Omental fat pad (tissue), 4 donors: ENCODE measurements at places on chromosomes 16 and 17.

GRCh38 chr16:83977056-83977815, 9.2 kb downstream of the NECAB2 start:
- DNase-seq, result no peak

DNA sequence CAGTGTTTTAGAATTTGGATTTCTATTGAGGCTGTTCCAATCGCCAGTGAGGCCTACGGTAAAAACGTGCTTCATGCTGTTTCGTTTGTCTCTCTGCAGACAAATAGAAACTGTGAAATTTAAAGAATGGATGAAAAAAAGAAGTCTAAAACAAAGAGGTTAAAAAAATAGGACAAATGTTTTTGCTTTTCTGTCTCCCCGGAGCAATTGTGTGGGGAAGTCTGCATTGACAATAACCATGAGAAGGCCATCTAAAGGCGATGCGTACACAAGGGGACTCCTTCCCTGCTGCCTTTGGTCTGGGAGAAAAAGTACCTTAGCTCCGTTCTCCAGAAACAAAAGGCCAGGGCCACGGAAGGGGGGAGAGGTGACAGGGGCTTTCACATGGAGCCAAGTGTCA, 4.6 kb upstream of the ZFHX3 start:
- no peak for DNase-seq

- DNase-seq, result no peak
Observed at GRCh38 chr17:9383826-9384225, 191.8 kb downstream of the STX8 start.

GRCh38 chr16:89325861-89326471, 108.5 kb downstream of the ZNF778 start:
- DNase-seq, result no peak

- DNase-seq, result no peak
Observed at GRCh38 chr17:72092710-72093322, 28.0 kb upstream of the SOX9 start.

GRCh38 chr17:49574323-49574781, 1.3 kb upstream of the NXPH3 start:
- DNase-seq, result no peak

DNA sequence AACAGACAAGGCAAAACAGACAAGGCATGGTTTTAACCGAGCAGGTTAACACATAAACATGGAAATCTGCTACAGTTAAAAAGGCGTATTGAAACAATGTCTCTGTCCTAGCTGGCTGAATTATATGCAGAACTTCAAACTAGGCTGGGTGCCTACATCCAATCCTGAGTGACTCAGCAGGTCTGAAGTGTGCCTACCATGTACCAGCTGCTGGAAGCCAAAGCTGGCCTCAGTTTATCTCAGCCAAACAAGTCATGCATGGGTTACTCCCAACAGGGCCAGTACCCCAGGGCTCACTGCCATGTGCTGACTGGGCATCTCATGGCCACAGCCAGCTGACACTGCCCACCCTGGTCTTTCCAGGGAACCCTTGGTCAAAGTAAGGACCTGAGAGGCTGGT, 4.0 kb downstream of the C1QBP start:
- no peak for DNase-seq

- no peak for DNase-seq
Observed at GRCh38 chr16:59236804-59237458, 502.8 kb upstream of the GOT2 start.

GRCh38 chr16:64478252-64478906, 643.5 kb downstream of the CDH11 start:
- no peak for DNase-seq

DNA sequence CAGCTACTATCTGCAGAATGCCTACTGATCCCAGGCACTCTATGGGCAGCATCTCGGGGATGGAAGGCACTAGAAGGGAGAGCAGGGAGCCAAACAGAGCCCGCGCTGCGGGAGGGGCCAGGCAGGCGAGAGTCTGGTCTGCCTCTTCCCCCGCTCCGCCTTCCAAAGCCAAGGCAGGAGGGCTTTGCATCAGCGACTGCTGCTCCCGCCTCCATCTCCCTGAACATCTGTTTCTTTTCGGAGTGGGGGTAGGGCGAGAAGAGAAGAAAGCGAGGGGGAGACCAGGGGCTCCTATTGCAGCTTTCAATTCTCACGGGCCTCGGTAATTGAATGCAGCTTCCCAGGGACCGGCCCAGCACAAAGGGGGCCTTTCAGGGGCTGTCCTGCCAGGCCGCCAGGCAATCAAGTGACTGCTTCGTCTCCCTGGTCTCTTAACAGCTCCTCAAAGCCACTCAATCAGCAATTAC, 31.4 kb upstream of the CDC42EP4 start:
- no peak for DNase-seq

- DNase-seq, result no peak
Observed at GRCh38 chr17:263271-263670, 81.8 kb upstream of the DOC2B start.

GRCh38 chr16:12054396-12054795, 77.9 kb downstream of the SNX29 start:
- DNase-seq, result no peak

DNA sequence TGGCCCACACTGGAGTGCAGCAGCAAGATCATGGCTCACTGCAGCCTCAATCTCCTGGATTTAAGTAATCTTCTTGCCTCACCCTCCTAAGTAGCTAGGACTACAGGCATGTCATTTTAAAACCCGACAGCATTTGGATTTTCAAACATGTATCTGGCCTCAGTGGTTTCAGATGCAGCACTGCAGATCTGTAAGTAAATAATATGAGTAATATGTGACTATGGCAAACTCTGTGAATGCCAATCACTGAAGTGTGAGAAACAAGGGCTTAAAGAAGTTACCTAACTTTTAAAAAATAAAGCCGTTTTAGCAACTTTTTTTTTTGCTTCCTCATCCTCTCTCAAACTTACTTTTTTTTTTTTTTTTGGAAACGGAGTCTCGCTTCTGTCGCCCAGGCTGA, 11.9 kb downstream of the CEP20 start:
- DNase-seq, result no peak

GRCh38 chr17:78979780-78980623, at the start of gene LGALS3BP:
Gene LGALS3BP, minus strand, starts transcription at chr17:78979923. Its CDS starts 2,732 bp downstream, at chr17:78977191.
- peak; percentile 44 for DNase-seq

- DNase-seq, result no peak
Observed at GRCh38 chr17:38730526-38731379, 612 bp downstream of the CISD3 start.

DNA sequence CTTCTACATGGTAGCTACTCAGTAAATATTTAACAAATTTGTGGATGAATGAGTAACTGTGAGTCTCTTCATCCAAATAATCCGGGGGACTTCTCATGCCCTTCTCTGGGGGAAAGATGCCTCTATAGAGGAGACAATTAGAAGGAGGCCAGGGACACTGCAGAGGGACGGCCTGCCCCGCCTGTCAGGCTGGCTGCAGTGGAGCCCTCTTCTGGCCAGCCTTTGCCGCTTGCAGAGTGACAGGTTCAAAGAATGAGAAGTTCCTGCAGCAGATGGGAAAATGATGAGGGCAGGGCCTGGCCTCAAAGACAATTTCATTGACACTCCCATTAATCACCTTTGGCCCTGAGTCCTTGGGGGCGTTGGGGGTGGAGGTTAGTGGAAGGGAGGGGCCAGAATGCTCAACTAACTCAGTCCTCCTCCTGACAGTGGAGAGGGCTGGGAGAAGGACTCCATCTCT, 339.0 kb downstream of the MAF start:
- DNase-seq, result no peak

DNA sequence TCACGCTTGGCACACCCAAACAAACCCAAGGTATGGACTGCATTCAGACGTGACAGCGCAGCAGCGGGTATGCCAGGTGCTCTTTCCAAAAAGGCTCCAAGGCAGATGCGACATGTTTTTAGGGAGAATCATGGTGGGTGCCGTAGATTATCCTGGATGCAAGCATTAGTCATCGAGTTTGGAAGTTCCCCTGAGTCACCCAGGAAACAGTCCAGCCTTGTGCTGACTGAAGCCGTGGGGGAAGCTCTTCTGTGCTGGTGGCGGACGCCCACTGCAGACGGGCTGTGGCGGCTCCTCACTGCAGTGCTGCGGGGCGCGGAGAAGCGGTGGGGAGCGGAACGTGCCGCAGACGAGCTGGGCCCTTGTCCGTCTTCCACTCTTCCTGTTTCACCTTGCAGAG, 13.9 kb downstream of the JPT2 start:
- DNase-seq, result no peak

DNA sequence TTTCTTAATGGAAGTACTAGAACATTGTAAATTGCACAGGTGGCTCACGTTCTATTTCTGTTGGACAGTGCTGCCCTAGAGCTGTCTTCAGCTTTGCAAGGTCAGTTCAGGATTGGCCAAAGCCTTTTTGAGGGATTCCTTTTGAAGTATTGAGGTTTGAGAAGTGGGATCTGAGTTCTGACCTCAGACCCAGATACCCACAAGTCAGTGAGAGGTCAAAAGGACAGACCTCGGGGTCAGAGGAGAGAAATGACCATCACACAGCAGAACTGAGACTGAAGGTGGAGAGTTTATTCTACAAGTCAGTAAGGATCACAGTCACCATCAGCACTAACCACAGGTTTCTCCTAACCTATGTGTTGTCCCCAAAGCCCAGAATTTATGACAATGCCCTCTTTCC, 1.7 kb downstream of the ACSM5 start:
- no peak for DNase-seq

DNA sequence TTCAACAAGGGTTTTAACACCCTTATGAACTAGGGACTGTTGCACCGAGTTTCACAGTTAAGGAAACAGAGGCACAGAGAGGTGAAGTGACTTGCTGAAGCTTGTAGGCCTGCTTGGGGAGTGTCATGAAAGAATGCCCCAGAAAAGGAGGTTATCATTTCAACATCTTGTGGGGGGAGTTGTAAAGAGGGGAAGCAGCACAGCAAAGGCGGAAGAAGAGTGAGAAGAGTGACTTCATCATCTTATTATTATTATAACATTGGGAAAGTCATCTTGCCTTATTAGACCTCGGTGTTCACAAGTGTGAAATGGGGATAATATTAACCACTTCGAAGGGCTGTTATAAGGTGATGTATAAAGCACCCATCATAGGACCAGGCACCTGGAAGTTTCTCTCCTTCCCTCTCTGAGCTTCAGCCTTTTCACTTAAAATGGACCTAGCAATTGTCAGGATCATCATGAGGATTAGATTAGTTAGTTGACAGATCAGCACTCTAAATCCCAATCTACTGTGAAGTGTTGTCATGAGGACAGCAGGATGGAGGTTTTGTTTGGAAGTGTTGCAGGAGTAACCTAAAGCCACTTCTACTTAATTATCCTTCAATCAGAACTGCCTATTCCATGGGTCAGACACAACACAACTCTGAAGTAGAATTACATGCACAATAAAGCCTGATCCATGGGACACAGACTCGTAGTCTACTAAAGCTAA, 2.3 kb downstream of the CCL4 start:
- no peak for DNase-seq

GRCh38 chr17:32256012-32256700, 9.5 kb upstream of the RHBDL3 start:
- no peak for DNase-seq

- DNase-seq, result no peak
Observed at GRCh38 chr17:78876094-78876597, 26.9 kb downstream of the CEP295NL start.

DNA sequence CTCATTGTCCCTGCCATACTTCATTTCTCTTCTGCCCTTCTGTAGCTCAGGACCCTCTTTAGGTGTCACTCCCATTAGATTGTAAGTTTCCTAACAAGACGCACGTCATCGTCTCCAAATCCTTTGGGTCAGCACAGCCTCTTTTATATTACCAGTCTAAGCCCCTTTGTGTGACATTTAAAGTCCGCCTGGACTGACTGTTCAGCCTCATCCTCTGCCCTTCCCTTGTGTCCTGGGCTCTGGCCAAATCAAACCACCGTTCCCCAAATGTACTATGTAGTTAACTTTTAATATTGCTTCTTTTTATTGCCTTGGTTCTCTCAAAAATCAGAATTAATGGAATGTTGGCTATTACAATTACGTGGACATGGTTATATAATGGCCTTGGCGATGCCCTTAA, 38.2 kb downstream of the PITPNC1 start:
- no peak for DNase-seq

GRCh38 chr16:50553182-50553710, 5.0 kb downstream of the NKD1 start:
- DNase-seq, result no peak

- no peak for DNase-seq
Observed at GRCh38 chr17:50627782-50628601, 6.7 kb upstream of the ABCC3 start.

- DNase-seq, result no peak
Observed at GRCh38 chr16:67459066-67459860, 21.7 kb downstream of the ATP6V0D1 start.

DNA sequence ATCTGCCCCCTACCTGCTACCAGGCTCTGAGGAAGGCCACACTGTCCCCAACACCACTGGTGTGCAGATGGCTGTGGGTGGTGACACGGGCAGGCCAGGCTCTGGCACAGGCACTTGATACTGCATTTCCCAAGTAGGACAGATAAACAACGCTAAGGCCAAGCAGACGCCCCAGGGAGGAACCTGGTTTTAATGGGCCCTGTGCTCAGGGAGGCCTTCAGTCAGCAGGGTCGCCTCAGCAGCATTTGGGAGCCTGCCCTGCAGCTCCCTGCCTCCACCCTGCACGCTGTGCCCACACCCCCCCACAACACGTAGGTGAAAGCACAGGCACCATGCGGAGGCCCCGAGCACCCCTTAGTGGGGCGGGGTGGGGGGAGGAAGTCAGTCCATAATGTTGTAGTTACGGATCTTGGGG, 3.3 kb upstream of the FASN start:
- no peak for DNase-seq

DNA sequence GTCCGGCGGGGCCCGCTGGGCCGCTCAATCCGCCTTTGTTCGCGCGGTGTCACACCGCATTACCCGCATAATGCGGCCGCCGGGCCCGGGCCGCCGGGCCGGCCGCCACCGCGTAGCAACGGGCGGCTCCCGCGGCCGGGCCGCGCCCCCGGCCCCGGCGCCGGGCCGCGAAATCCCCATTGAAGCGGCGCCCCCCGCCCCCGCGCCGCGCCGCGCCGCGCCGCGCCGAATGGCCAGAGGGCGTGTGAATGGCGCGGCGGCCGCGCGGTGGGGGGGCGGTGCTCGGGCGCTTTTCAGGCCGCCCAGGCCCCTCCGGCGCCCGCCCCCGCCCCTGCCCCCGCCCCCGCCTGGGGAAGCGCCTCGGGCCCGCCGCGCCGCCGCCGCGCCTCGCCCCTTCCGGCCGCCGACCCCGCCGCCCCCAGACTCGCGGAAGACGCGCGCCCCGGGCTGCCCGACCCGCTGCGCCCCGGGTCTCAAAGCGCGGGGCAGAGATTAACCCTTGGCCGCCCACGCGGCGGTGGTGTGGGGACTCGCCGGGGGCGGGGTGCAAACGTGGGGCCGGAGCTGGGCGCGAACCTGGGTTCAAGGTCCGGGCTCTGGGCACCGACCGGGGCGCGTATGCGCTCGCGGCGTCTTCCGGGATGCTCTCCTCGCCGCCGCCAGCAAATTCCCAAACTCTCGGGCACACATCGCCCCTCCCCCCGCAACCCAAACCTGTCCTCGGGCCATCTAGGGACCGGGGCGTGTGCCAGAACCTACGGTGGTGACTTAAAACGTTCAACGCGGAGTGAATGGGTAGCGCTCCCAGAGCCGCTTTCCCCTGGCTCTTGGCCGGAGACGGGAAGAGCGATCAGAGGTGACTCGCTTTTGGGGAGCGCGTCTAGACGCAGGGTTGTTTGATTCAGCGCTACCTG, 46.7 kb downstream of the WNT3 start:
- no peak for DNase-seq
